ENCODE measurements at places on chromosomes 6 and 20.

DNA sequence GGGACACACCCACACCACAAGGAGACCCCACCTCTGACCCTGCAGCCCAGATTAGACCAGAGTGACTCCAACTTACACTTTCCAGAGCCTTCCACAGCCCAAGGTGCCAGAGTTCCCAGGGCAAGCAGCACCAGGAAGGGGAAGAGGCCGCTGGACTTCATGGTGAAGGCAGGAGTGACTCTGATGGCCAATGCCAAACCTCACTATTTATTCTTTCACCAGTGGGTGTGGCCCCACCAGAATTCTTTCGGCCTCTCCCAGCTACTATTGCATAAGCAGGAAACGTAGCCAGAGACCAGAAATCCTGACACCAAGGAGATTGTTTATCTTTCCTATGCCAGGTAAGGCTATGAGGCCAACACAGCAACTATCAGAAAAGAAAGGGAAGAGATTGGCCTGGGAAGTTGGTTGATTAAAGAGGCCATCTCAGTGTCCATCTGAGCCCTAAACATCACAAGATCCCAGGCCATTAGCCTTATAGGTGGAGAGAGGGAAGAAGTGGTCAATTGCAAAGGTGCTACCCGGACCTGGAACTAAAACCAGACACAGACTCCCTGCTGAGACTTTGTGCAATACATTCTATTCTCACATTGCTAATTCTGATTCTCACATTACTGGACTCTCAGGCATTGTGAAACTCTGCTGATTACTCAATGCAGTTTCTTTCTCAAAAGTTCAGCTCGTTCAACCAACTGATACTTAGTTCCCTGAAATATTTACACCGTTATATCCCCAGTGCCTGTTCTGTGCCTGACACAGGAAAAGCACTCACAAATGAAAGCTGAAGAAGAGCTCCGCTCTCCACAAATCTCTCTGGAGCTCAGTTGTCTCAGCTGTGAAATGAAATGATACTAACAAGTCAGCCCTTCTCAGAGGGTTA, at the start of gene SLPI:
TSS of gene SLPI (minus strand) at position 182 of the 880 bp plus-strand sequence. CDS start at position 161, 21 bp downstream.
- DNase-seq, result no peak

GRCh38 chr6:3351105-3351676, 92.4 kb downstream of the PSMG4 start:
- no peak for DNase-seq

GRCh38 chr6:23454080-23454976, 671.7 kb upstream of the NRSN1 start:
- DNase-seq, result no peak

- no peak for DNase-seq
These were observed 168.4 kb downstream of the GJA10 start for GRCh38 chr6:90062667-90063066.

DNA sequence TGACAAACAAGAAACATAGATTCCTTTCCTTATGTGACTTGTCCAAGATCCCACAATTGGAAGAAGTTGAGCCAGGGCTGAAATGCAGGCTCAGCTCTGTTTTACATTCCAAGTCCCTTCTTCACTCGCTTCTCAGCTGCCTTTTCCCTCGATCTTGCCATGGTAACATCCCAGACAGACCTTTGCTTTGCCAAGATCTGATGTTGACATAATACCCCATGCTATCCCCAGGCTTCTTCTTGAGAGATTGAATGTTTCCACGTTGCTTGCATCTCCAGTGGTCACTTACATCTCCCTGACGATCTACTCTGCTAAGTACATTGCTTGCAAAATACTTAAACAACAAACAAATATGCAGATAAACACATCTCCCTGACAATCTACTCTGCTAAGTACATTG, 63.5 kb downstream of the TBXT start:
- no peak for DNase-seq

DNA sequence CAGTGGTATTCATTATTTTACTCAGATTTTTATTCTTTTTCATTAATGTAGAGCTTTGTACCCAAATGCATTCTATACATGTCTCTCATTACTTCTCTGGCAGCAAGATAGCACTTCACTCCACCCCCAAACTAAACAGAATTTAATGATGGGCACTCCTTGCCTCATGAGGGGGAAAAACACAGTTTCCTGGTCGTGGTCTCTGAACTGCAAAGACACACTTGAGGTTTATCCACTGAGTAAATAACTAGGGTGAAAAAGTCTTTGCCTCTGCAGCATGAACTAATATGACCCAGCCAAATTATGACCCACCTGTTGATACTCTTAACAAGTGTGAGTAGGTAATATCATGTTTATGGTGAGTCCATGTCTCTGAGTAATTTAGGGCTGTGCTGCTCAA, 785.2 kb upstream of the FLRT3 start:
- no peak for DNase-seq

GRCh38 chr6:99668036-99668705, 61.5 kb downstream of the PRDM13 start:
- DNase-seq, result no peak

DNA sequence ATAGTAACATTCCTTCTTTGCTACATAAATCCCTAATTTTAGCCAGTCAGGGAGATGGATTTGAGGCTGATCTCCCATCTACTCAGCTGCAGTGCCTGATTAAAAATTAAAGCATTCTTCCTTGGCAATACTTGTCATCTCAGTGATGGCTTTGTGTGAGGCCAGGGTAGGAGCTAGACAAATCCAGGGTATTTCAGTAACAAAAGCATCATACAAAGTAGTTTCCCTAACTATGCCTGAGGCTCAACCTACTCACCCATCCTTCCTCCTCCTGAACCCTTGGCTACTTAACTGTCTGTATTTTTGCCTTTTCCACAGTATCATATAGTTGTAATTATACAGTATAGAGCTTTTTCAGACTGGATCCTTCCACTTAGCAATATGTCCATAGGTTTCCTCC, 37.7 kb downstream of the HLA-DRB5 start:
- no peak for DNase-seq

DNA sequence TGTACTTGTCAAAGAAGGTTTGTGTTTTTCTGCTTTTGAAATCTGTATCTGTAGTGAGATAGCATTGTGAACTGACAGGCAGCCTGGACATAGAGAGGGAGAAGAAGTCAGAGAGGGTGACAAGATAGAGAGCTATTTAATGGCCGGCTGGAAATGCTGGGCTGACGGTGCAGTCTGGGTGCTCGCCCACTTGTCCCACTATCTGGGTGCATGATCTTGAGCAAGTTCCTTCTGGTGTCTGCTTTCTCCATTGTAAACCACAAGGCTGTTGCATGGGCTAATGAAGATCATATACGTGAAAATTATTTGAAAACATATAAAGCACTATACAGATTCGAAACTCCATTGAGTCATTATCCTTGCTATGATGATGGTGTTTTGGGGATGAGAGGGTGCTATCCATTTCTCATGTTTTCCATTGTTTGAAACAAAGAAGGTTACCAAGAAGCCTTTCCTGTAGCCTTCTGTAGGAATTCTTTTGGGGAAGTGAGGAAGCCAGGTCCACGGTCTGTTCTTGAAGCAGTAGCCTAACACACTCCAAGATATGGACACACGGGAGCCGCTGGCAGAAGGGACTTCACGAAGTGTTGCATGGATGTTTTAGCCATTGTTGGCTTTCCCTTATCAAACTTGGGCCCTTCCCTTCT, 18.4 kb downstream of the CD83 start:
- no peak for DNase-seq

GRCh38 chr6:129725341-129725740, 15.4 kb upstream of the ARHGAP18 start:
- no peak for DNase-seq
